T-helper 9 cell (primary cell): ENCODE measurements at places on chromosomes 7 and 10.
A peak's percentile ranks its signal among the peaks of the same experiment; 100 is the strongest.

GRCh38 chr7:85185424-85186082 is 1.3 kb downstream of the SEMA3D start:
- no peak for DNase-seq

DNA sequence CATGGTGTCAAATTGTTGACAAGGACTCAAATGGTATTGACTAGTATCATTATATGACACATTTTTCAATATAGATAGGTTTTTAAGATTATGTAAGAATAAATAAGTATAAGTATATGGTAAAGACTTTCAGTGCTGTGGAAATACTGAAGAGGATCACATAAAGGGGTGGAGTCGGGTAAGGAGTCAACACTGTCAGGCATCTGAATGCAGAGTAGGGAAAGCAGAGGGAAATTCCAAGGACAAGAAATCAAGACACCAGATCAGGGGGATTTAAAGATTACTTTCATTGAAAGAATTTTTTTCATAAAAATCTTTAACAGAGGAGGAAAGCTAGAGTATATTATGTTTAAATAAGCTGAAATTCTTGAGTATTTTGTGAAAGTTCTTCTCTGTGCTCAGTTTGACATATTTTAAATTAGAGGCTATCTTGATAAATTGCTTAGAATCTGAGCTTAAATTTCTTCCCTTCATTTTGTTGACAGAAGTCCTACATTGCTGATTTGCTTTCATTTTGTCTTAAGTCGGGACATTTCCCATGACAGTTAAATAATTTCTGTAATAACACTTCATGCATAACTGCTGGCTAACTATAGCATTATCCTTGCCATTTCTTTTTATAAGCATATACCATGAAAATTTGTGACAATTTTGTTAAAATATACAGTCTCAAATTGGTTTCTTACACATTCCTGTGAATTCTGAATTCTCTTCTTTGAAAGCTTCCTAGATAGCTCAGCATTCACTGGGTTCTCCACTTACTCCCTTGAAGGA is 244.3 kb downstream of the PRKG1 start:
- no peak for DNase-seq

DNA sequence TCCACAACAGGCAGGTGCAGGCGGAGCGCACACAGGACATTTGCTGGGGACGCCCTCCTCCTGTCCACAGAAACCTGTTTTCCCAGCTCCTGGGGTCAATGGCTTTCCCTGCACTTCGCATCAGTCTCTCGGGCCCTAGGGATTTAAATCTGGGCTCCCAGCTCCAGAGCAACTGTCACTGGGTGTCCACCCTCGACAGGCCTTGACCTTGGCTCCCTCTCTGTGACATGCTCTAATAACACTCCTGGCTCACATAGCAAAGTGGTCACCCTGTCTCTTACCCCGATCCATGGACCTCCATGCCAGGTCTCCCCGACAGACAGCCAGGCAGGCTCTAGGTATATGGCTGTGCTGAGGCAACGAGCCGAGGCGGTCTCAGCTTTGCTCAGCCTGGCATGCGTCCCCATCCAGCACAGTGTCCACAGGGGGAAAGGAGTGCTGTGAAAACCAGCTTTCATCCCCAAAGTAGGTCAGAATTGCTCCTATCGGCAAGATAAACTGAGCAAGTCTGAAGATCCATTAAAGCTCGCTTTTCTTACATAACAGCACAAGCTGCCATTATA is 195.6 kb downstream of the TNS3 start:
- DNase-seq: no peak

DNA sequence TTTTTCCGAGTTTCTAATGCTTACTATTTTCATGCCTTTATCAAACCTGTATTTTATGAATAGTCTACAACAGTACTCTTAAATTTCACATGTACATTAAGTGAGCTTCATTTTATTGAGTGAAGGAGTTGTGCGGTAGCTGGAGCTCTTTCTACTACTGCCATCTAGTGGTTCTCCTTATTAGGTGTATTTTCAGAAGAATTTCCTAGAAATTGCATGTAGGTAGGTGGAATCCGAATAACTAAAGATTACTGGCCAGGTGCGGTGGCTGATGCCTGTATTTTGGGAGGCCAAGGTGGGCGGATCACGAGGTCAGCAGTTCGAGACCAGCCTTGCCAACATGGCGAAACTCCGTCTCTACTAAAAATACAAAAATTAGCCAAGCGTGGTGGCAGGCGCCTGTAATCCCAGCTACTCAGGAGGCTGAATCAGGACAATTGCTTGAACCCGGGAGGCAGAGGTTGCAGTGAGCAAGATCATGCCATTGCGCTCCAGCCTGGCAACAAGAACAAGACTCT is 38.3 kb downstream of the LRRC72 start:
- DNase-seq: no peak

- DNase-seq: no peak
Observed at GRCh38 chr7:151696721-151697514, 177.2 kb upstream of the RHEB start.

DNA sequence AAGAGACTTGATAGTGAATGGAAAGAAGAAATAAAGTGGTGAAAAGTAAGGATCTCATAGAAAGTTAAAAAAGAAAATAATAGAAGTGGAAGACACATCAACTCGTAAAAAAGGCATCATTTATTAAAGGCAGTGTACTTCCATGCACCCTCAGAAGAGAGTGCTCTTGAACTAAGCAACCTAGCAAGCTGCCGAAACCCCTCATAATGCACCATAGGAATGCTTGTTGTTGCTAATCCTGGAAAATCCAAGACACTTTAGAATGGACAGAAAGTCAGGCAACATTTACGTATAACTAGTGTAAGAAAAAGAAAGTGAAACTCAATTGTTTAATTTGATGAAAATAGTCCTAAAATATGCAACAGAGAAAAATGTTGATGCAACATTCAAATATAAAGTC is 12.8 kb downstream of the TFPI2 start:
- no peak for DNase-seq

- DNase-seq: no peak
Observed at GRCh38 chr7:50341724-50342123, 37.2 kb downstream of the IKZF1 start.

- DNase-seq: no peak
Observed at GRCh38 chr10:30014511-30014910, 44.9 kb downstream of the JCAD start.

DNA sequence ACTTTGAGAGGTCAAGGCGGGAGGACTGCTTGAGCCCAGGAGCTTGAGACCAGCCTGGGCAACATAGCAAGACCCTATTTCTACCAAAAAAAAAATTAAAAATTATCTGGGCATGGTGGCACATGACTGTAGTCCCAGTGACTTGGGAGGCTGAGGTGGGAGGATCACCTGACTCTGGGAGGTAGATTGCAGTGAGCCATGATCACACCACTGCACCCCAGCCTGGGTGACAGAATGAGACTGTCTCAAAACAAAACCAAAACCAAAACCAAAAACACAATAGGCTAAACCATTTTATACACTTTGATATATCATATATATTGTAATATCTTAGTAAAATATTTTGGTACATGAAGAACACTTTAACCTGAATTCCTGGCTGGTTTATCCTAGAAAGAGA is 101.6 kb downstream of the RAPGEF5 start:
- no peak for DNase-seq

- DNase-seq: no peak
Observed at GRCh38 chr10:124005991-124006392, 87.4 kb downstream of the CHST15 start.

DNA sequence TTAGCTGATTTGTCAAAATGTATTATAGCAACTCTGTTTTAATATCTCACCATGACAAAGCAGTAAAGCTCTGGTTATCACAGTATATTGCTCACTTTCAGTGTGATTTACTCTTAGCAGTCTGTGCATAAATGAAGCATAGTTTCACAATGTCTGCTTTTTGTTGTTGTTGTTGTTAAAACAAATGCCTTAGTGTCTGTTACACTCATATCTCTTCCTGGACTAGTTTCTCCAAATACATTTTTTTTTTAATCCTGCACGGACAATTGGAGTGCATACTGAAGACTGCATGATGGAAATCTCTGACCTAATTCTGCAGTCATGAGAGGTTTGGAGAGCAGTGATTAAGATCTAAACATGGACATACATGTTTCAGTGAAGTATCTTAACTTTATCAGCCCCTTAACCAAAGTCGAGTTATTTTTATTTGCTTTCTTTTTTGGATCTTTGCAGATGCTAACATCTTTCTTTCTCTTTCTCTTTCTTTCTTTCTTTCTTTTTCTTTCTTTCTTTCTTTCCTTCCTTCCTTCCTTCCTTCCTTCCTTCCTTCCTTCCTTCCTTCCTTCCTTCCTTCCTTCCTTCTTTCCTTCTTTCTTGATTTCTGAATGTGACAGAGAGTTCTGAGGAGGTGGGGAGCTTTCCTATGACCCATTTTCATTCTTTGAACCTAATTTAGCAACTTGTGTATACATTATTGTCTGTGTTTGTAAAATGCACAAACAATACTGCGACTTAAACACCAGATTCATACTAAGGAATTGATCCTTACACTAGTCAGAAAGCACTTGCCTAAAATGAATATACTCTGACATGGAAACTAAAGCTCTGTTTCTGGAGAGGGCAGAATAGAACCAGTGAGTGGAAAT is 161.5 kb upstream of the AGR3 start:
- no peak for DNase-seq

- DNase-seq: no peak
Observed at GRCh38 chr10:50536617-50537240, 87.0 kb downstream of the SGMS1 start.

GRCh38 chr10:13319166-13319565 is 19.3 kb upstream of the PHYH start:
- DNase-seq: no peak

DNA sequence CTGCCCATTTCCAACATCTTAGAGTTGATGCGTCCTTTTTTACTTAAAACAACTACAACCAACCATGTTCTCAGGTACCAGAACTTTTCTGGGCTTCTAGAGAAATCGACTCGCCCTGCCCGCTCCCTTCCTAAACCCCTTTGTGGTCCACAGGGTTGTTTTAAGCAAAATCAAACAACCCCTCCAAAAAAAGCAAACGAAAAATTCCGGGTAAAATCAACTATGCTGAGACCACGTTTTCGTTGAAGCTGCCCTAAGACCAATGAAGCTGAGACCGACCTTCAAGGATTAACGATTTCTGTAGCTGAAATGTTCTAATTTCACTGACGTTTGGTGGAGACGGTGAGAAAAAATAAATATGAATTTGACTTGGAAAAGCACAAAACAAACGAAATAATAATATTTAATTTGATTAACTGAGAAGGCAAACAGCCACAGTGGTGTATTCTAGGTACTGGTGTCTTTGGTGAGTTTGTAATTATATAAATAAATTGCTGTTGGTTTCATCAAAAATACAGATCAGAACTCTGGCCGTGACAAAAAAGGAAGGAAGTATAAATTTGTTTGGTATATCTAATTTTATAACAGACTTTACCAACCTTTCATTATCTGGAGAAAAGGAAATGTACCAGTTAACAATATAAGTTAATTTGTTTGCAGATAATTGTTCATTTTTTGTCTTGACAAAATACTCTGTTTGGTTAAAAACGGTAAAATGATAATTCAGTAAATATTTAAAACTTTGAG is 4.7 kb upstream of the IGF2BP3 start:
- DNase-seq: no peak

DNA sequence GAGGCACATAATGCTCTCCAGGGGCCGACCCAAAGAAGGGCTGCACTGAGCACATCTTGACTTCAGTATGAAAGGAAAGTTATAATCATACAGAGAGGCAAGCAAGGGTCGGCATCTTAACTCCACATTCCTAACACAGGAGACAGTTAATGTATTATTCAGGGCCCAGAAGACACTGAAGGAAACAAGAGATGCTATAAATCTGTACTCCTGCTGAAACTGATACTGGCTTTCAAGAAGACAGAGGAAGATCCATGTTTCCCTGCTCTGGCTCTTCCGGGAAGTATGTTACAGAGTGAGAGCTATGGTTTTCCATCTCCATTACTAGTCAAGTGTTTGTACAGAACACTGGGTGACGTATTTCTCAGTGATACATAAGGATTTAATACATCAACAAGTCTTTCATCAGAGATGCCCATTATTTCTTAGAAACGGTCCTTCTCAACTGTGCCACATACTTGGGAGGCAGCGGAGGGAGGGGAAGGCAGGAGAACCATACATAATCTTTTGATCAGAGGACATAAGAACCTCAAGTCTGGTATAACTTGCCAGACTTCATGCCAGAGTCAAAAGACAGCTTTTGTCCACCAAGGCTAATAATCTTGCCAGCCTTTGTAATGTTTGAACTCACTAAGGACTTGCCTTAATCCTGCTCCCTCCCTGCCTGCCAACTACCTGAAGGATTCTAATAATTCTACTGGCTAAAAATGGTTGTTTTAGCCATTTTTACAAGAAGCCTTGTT is 58.1 kb downstream of the ENO4 start:
- DNase-seq: no peak

GRCh38 chr7:138512092-138512858 is 52.2 kb downstream of the TRIM24 start:
- DNase-seq: no peak

DNA sequence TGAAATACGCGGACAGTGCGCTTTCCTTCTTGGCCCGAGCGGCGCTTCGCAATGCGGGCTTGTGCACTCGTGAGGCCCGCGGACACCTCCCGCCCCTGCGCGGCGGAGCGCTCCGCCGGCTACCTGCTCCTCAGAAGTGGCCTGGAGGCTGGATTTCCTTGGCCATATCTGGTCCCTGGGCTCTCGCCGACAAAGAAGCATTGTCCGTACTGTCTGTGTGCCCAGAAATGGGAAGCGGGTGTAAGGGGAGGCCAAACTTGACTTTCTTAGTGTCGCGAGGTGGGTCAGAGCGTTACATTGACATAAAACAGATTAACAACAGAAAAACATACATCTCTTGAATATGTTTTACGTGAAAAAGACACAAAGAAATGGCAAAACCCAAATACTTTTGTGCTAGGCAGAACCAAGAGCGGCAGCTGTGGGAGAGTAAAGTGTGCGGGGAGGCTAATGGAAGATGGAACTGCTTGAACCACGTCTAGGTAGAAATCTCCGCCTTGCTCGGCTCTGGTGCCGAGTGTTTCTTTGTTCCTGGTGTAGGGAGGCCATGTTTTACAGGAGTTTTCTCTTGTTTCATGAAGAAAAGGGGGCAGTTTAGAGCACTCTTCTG is 1.4 kb downstream of the LANCL2 start:
- no peak for DNase-seq

GRCh38 chr7:101173752-101174244 is 6.3 kb downstream of the NAT16 start:
- DNase-seq: peak; percentile 48
